Large intestine (tissue), 12 donors: ENCODE measurements at places on chromosomes 2 and 18.

GRCh38 chr18:76923485-76924085 lies 101.2 kb downstream of the ZNF236 start:
- no peak for DNase-seq

GRCh38 chr2:61649021-61649420 lies 110.9 kb upstream of the XPO1 start:
- DNase-seq, result no peak

DNA sequence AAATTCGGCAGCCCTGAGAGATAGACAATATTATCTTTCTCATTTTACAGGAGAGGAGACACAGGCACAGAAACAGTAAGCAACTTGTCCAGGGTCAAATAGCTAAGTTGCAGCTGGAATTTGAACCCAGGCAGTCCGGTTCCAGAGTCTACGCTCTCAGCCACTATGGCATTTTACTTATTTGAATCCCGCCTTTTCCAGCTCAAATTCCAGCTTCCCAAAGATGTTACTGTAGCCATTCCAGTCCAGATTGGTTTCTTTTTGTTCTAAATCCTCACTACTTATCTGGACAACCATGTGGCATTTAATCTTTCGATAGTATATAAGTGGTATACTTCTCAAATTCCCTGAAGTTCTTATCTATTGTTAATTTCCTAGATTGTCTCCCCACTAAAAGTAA lies 125.7 kb downstream of the NBAS start:
- peak; percentile 45 for DNase-seq

DNA sequence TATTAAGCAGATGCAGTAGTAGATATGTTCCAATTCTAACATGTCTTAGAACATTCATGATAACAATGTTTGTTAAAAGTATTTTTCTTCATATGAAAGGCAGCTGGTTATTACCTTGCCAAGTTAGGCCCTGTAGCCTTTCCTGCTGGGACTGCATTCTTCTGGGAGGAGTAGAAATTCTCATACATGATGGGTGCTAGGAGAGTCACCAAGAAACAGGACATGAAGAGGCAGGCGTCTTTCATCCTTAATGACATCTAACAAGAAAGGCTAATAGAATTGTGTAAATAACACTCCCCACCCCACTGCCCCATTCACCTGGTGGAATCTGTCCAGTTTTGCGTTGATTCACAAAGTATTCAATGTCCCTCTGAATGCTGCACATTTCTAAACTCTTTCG lies 24.7 kb upstream of the EPG5 start:
- DNase-seq, result no peak

DNA sequence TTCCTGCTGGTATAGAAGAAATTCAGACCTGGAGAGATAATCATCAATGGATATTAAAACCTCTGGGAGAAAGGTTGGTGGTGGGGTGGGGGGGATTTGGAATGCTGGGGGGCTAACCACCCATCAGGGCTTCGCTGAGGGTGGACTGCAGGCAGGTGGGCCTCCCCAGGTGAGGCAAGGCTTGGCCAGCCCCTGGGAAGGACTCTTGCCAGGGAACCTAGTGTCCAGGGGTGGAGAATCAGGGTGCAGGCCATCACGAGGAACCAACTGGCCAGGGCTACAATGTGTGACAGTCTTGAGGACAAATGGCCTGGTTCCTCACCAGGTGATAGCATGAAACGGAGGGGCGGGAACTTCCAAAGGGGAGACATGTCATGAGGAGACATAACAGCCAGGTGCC lies 11.8 kb downstream of the RAB11FIP5 start:
- no peak for DNase-seq

- no peak for DNase-seq
These were observed 29.2 kb downstream of the G6PC2 start for GRCh38 chr2:168930242-168930641.

- DNase-seq, result peak; percentile 78
These were observed 1.7 kb upstream of the GATA6 start for GRCh38 chr18:22167471-22168241.

DNA sequence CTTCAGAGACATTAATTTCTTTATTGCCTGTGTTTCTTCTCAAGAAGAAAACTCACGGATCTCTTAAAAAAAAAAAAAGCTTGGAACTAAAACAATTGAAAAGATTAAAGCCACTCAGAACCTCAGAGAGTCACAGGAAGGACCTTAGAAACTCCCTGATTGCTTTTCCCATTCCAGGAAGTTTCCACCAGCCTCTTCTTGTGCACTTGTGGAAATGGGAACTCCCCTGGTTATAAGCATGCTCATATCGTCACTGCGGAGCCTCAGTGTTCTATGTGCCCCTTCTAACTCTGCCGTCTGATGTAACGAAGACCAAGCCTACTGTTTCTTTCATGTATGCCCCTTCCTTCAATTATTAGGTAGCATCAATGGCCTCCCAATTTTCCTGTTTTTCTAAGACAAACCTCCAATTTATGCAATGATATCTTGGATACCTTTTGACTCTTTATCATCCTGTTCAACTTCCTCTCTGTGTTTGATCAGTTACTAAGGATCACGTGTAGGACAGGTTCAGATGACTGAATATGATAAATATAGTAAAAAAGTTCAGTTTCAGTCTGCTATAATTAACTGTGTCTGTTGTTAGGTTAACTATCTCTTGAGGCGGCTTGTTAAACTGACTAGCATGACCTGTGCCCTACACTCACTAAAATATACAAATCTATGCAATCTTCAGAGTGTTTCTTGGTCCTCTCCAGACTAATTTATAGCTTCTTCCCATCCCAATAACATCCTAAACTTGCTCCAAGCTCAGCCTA lies 593.7 kb upstream of the CHAC2 start:
- DNase-seq, result no peak

DNA sequence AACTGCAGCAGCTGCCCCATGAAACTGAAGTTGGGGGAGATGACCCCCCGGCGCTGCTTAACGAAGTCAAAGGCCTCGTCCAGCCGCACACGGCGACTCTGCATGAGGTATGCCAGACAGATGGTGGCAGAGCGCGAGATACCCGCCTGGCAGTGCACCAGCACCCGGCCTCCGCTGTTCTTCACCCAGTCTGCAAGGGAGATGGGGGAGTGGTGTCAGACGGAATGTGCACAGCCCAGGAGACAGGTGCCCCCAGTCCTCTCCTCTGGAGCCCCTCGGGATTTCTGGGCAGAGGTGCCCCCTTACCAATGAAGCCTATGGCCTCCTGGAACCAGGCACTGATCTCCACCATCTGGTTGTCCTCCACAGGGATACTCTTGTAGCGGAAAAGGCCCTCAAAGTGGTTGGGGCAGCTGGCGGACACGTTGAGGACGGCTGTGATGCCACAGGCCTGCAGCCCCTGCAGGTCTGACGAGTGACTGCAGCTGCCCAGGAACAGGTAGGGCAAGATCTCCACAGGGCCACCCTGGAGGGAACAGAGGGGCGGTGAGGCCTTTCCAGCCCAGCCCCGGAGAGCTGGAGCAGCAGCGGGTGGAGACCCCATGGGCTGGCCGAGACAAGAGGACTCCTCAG lies 1.3 kb downstream of the DUSP2 start:
- no peak for DNase-seq

GRCh38 chr18:35387152-35387571 lies 10.0 kb upstream of the ZNF396 start:
- DNase-seq, result no peak

DNA sequence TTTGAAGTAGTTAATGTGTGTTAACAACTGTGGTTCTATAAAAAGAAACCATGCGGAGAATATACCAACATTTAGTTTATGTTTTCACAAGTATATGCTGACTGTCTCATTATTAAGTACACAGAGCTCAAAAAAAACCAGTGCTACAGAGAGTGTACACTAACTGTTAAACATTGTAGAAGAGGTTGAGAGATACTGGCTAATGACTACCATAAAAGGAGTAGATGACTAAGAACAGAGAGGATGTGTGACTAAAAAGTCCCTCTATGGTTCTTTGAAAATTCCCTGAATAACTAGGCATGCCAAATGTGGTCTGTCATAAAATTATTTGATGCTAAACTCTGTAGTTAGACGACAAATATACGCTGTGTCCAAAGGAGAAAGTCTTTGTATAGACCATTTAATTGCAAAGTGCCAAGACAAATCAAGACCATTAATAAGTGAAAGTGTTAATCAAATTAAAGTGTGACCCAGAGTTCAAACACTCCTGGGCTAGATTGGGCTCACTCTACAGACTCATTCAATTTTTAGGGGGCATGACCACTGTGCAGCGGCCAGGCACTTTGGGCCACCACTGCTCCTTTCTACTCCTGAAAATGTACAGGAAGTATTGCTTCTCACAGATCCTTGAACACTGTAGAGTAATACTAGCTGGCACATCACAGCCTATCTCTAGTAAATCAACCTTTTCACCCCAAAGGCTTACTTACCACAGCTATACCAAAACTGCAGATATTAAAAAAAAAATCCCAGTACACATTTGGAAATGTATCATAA lies 45.1 kb upstream of the SERTAD2 start:
- DNase-seq, result no peak

DNA sequence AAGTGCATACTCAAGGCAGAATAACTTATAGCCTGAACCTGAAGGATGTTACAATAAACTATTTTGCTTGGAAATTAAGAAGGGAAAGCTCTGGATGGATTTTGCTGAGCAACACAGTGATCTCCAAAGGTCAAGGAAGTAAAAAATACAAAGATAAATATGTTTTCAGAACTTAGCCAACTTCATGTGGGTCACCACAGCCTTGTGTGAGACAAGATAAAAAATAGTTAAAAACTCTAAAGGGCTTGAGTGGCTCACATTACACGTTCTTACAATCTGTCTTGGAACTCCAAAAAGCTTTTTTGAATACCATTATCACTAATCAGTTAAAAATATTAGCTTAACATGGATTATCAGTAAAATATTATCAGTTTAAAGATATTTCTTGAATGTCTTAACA lies 28.9 kb upstream of the MTX2 start:
- no peak for DNase-seq

- DNase-seq, result no peak
These were observed 133.3 kb downstream of the ALPK2 start for GRCh38 chr18:58495634-58496033.
